ENCODE measurements at places on chromosomes 13 and 19.
A peak's percentile ranks its signal among the peaks of the same experiment; 100 is the strongest.

DNA sequence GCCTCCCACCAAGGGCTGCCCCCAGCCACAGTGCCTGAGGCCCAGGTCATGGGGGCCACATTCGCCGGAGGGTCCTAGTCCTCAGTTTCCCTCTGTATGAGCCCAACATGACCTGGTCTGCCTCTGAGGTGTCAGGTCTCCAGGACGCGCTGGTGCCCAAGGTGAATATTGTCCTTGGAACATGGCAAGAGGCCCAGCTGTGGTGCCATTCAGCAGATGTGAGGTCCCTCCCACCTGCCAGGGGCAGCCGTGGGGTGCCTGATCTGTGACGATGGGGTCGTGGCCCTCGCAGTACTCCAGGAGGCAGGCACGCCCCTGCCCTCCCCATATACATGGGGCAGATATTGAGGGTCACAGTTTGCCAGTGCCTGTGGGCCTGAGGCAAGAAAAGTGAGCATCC lies 151.9 kb downstream of the KDM4B start:
- no peak for DNase-seq

GRCh38 chr19:1718420-1719291 lies 34.6 kb upstream of the ONECUT3 start:
- no peak for DNase-seq

DNA sequence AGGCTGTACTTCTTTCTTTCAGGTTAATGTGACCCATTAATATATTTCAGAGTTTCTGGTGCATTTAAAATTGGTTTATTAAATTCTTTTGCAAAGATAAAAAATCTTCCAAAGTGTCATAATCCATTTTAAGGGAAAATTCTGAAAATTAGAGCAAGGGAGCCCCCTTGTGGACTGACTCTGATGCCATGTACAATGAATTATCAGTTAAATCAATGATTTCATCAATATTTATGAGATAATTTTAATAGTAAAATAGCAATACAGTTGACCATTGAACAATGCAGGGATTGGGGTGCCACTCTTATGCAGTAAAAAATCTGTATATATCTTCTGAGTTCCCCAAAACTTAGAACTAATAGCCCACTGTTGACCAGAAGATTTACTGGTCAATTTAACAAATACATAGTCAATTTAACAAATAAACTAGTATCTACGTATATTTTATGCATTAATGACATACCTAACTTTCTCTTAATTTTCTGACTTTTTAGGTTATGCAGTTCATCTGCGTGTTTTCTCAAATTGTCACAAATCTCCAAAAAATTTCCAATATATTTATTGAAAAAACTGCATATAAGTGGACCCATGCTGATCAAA lies 479.1 kb upstream of the MIR17HG start:
- DNase-seq, result peak; percentile 49

DNA sequence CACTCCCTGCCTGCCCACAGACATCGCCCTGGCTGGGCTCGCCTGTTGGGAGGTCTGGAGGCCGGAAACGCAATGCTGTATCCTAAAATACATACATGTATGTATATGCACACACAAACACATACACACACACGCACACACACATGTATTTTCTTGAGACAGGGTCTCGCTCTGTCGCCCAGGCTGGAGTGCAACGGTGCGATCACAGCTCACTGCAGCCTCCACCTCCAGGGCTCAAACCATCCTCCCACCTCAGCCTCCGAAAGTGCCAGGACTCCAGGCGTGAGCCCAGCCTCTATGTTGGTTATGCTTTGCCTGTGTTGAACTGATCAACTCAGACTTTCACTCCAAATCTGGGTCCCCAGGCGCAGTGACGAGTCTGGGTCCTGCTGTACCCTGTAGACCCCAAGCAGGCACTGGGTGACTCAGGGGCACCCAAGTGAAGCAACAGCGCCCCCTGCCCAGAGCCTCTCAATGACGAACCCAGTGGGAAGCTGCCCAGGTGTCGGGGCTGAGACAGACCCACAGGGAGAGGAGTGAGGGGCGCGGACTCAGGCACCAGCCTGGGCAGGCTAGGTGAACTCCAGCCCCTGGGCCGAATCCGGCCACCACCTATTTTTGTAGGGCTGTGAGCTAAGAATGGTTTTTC lies 27.4 kb upstream of the CACTIN start:
- DNase-seq, result no peak

- DNase-seq, result no peak
Observed at GRCh38 chr19:9865732-9866501, 30.8 kb downstream of the PIN1 start.
